ENCODE measurements at places on chromosomes 5 and 9.

DNA sequence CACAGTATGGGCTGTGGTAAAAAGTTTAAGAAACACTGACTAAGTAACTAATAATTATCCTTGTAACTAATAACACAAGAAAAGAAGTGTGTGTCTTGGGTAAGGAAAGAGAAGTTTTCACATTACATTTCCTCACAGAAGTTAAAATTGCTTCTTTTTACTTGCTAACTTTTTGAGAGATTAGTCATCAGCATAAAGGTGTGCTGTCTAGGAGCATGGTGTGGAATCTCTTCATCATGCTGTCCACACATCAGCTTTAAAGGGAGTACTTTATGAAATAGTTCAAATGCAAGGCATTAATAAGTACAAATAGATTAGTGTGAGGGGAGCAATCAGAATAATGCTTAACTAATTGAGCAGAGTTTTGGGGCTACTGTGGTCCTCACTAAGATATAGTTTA is 29.8 kb downstream of the WDR36 start:
- no peak for DNase-seq

DNA sequence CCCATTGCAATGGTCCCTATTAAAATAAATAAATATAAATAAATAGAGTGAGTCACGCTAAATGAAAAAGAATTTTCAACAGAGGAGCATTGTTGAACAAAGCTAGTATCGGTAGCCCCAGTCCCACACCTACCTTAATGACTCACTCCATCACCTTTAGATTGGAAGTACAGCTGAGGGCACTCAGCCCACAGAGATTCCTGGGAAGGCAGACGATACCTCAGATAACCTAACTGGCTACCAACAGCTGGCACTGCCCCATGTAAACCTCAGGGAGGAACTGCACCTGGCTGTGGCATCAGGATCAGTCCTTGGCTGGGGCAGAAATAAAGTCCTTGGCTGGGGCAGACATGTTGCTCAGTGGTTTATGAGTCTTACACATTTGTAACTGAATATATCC is 49.3 kb downstream of the SPRY4 start:
- peak; percentile 57 for DNase-seq

GRCh38 chr9:110033869-110034268 is 174.1 kb downstream of the C9orf152 start:
- no peak for DNase-seq

- DNase-seq: no peak
These were observed 25.2 kb downstream of the SHC3 start for GRCh38 chr9:89153232-89154017.

GRCh38 chr5:11030671-11031070 is 269.6 kb upstream of the DAP start:
- no peak for DNase-seq

GRCh38 chr9:98502311-98502975 is 206.3 kb downstream of the GABBR2 start:
- DNase-seq: no peak

DNA sequence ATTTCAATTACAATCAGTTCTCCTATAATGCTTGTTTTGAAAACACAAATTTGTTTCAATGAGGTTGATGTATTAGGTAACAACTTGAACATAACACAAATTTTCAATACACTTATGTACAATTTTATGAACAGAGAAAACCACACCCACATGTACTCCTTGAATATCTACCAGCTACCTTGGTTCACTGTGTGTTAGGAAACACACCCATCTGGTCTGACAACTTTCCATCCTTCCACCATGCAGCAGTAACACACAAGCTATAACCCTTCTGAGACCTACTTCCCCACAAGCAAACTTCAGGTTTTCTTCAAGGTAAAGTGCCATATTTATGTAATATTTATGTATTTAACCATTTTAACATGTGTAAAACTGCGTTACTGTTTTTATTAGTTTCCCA is 36.4 kb upstream of the UBQLN1 start:
- DNase-seq: peak; percentile 2

- DNase-seq: no peak
These were observed 3.7 kb upstream of the B4GALT7 start for GRCh38 chr5:177595991-177596774.

DNA sequence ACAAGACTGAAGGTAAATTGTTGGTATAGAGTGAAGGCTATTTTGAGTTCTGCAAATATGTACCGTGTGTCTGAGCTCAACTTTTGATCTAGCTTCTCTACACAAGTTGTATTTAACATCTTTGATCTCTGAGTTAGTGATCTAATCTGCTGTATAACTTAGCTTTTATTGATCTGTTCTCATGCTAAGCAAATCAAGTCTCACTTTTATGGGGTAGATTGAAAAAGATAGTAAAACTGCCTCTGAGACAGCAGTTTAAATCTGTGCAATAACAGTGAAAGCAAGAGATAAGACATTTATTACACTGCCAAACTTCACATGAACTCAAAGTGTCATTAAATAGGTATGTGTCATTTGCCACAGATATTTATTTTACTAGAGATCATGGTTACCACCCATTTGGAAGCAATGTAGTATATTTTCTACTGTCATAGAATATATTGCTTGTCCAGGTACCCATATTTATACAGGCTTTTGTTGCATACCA is 477.3 kb downstream of the ISL1 start:
- DNase-seq: no peak

GRCh38 chr5:145110834-145111233 is 724.3 kb downstream of the PRELID2 start:
- no peak for DNase-seq

Measured in DMS53 (cell line).